ENCODE measurements at places on chromosomes 4 and X.

GRCh38 chr4:15755321-15756155, 22.6 kb upstream of the CD38 start:
- no peak for DNase-seq

- no peak for DNase-seq
Observed at GRCh38 chr4:157576671-157577217, 356.2 kb downstream of the GRIA2 start.

- DNase-seq: peak; percentile 62
Observed at GRCh38 chrX:153970357-153971123, 1.1 kb downstream of the HCFC1 start.

GRCh38 chrX:3669841-3670475, 43.5 kb downstream of the PRKX start:
- DNase-seq: no peak

DNA sequence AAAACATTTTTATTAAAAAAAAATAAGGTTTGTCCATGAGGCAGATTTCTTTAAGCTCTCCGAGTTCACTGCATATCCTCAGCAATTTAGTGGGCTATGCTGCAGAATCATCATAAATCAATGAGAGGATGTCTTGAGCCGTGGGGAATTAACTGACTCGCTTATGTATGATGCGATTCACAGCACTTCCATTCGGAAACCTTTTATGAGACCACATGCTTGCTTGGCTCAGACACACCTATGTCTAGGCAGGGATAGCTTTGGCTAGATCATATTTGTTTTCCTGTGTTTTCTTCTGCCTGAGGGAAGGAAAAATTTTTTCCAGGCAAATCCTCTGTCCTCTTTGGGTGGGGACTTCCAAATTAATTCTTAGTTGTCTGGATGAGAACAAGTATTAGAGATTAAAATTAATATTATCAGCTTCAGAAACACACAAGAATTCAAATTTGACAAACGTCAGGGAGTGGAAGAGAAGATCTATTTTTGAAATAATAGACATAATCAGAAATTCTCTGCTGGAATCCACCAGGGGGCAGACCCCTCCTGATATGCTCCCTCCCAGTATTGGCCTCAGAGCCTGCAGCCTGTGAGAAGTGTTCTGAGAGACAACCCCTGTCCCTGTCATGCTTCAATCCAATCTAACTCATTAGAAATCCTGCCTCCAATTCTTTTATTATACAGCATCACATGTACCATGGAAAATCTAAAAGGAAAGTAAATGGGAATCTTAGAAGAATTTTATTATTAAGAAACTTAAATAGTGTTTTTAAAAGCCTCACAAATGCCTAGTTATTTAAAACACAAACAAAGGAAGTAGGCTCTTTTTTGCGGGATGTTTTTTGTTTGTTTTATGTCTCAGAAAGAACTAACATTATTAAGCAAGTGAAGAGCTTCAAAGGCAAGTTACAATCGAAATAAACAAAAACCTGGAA, 345.1 kb upstream of the TACR3 start:
- DNase-seq: no peak

- DNase-seq: no peak
Observed at GRCh38 chr4:169184686-169185085, 86.1 kb downstream of the SH3RF1 start.

GRCh38 chr4:98232202-98232601, 29.0 kb upstream of the RAP1GDS1 start:
- DNase-seq: no peak

DNA sequence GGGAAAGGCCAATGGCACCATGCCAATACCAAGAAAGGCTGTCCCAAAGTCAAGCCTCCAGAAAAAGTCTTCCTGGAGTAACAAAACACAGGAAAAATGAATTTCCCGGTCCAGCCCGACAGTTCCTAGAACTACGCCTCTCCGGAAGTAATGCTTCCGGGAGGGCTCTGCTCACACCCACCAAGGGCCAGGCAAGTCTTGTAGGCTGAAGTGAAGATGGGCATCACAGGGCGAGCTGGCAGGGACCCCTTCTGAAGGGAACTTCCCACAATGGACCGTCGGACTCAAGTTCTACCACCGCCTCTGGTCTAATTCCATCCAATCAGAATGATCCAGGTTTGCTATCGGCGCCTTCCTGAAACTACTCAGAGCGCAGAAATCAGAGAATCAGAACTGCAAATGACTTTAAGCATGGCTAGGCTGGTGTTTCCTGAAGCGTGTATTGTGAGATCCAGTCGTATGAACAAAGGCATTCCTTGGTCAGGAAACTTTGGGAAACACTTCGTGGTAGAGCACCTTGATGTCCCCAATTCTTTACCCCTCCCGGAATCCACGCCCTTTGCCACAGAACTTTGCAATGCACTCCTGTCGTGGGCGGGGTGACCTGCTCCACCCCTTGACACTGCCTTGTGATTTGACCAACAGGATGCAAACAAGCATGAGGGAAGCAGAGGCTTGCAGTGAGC, 127.8 kb downstream of the BCOR start:
- no peak for DNase-seq

GRCh38 chrX:1507511-1508463, 29.2 kb downstream of the P2RY8 start:
- no peak for DNase-seq

DNA sequence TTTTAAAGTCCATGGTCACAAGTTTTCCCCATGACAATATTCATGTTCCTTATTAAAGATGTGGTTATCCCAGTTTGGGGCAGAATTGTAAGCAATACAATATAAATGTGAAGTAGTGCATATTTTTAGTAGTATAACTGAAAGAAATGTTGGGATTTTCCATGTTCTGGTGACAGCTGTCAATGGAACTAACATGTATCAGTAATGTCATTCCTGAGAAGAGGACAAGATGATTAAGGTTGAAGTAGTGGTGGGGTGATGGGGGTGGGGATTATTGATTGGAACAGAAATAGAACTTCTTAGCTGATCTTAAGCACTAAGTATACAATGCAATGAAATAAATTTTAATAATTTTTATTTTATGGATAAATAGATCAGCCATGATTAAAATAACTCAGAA, 81.6 kb downstream of the PDHA2 start:
- DNase-seq: no peak

DNA sequence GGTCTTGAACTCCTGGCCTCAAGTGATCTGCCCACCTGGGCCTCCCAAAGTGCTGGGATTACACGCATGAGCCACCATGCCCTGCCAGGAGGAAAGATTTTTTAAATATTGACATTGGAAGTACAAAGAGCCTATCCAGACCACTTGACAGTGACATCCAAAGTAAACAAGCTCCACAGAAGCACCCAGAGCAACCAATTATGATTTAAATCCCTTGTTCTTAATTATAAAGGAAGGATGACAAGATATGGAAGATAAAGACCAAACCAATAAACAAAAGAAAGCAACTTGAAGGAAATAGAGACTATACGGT, 27.7 kb upstream of the RPL34 start:
- DNase-seq: no peak

GRCh38 chr4:11042760-11043159, 358.2 kb upstream of the CLNK start:
- DNase-seq: no peak

DNA sequence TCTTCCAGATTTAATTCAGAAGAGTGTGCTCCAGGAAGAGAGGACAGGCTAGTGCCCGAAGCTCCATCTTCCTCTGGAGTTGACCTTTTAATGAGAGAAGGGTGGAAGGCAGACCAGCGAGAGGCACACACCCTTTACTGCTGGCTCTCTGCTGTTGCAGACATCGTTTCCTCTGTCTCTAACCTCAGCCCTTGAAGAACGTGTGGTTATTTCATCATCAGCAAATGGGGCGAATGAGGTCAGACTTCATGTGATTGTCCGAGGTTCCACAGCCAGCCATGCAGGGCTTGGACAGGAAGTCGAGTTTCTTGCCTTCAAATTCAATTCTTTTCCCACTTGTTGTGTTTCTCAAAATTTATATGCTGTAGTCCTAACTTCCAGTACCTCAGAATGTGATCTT, 155.2 kb upstream of the MSX1 start:
- no peak for DNase-seq

DNA sequence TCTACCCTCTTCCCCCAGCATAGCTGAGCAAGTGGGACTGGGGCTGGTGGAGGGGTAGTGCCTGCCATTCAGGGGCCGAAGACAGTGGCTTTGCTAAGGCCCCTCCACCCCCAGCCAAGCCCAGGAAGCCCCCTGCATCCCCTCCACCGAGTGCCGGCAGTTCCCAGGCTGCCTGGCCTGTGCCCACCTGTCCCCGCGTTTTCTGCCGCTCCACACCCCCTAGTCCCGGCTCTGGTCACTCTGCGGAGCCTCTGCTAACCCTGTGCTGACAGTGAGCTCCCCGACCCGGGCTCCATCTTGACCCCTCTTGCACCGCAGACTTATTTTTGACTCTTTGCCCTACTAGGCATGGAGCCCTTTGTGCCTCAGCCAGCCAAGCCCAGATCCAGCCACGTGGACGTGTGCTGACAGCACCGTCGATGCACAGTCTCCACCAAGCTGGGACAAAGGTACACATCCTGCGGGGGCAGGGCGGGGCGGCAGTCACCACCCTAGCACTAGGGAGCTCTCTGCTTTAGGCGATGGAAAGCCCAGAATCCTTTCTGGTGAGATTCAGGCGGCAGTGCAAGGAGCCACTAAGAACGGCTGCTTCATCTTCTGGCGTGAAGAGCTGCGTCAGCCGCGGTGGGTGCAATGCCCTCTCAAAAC, 96.6 kb downstream of the PHKA2 start:
- DNase-seq: no peak

GRCh38 chr4:114279711-114280110, 300.3 kb upstream of the ARSJ start:
- DNase-seq: no peak

GRCh38 chr4:97123573-97123972, 1019.7 kb downstream of the STPG2 start:
- DNase-seq: no peak

DNA sequence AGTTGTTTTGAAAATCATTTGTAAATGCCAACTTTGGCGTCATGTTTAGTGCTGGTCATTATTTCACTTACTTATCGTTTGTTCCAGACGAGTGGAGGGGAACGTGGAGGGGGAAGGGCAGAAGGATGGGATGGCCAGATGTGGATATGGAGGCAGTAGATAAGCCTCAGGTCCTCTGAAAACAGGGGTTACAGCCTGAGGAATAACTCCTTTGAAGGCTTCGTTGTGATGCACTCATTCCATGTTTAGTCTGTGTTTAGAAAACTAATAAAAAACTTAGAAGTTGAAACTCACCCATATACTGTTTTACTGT, 1.1 kb downstream of the MOB1B start:
- DNase-seq: no peak

- no peak for DNase-seq
Observed at GRCh38 chrX:38661561-38661960, 100.2 kb downstream of the TSPAN7 start.

DNA sequence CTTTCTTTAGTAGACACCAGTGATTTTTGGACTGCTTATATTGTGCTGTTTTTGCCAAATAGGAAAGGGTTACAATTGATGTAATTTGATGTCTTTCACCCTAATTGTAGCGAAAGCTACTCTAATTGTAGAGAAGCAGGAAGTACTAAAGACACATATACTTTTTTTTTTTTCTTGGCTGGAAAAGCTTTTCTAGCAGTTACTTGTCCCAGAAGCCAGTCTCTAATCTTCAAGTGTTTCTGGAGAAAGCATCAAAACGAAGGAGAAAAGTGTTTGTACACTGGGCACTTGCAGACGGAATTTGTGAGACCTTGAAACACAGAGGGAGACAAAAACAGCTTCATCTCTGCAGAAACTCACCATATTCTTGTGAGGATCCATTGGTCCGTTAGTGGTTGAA, 616.5 kb upstream of the LCORL start:
- DNase-seq: no peak

GRCh38 chr4:82745173-82745842, 53.3 kb downstream of the SCD5 start:
- DNase-seq: peak; percentile 7

DNA sequence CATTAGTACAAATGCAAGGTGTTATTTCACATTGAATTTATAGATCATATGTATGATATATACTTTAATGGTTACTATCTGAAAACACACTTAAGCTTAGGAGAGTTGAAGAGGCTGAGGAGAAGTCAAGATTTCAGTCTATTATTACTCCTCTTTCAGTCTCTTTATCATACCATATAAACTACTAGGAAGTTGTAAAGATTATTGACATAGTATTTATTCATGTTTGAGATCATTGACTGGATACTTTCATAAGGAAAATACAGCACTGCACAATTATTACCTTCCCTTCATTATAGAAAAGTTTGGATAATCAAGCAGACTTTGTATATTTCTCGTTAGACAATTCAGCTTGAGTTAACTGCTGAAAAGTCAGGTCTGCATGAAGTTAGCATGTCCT, 10.0 kb upstream of the SGMS2 start:
- DNase-seq: no peak

DNA sequence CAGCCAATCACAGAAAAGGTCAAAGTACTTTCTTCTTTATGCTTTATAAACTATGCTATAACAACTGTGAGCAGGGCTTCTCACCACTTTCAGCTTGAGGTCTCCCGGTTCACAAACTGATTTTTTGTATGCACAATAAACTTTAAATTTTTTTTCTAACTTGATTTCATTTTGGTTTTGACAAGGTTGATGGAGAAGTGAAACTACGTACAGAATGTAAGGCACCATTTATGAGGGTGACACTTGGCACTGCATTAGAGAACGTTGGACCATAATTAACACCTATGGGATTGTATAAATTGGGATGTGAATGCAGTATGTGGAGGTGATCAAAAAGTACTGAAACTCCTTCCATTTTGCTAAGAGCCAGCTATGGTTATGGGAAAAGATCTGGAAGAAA, 857.9 kb upstream of the HTR2C start:
- no peak for DNase-seq

- no peak for DNase-seq
Observed at GRCh38 chr4:165152527-165152926, 39.9 kb upstream of the TMEM192 start.

GRCh38 chr4:23422878-23423277, 467.0 kb downstream of the PPARGC1A start:
- no peak for DNase-seq

DNA sequence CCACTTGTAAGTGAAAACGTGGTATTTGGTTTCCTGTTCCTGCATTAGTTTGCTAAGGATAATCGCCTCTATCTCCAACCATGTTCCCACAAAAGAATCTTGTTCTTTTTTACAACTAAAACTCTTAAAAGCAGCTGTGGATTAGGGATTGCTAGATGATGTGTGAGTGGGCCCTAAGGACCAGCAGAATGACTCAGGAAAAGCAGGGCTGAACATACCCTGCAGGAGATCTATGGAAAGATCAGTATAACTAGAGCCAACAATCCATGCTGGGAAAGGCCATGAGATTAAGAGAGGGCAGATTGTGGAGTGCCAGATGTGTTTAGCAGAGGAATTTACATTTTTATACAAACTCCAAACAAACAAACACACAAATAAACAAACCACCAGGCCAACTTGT, 128.4 kb upstream of the TMEM164 start:
- DNase-seq: no peak

- no peak for DNase-seq
Observed at GRCh38 chrX:38260231-38260630, 39.6 kb upstream of the SRPX start.

- DNase-seq: no peak
Observed at GRCh38 chr4:140448830-140449229, 21.4 kb upstream of the CLGN start.

- DNase-seq: no peak
Observed at GRCh38 chr4:3269991-3270611, 21.1 kb downstream of the MSANTD1 start.
